NCI-H345 (cell line): ENCODE measurements at places on chromosomes 3 and 15.

GRCh38 chr3:20140881-20141280, 45.1 kb downstream of the SGO1 start:
- DNase-seq = no peak

DNA sequence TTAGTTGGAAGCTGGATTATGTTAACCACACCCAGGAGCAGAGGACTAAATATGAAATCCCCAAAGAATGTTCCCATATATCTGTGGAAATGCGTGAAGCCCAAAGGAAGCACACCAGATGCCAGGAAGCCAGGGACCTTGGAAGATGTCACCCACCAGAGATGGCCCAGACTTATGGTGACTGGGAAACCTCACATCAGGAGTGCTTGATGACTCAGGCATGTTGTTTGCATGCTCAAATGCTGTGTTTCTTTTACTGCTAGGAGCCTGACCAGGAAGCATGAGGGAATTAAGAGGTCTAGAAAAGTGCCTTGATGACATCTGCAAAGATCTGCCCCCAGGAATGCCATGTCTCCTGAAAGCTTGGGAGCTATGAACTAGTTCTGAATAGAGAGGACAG, 109.0 kb upstream of the SLC2A2 start:
- DNase-seq = no peak

DNA sequence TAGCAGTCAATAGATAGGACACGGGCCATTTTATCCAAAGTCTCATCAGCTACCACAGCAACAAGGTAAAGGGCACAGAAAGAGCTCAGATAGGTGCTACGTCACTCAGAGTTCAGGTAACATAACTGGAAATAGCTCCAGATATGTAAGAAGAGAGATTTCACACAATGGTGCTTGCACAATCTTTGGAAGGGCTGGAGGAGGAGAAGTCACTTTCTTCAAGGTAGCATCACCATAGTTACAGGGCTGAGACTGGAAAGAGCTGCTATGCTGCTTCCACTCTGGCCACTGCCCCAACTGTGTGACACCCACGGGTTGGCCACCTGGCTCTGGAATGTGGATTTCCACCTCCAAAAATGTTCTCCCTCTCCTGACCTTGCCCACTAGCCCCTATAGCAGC, 448.8 kb upstream of the THBS1 start:
- DNase-seq = no peak

GRCh38 chr15:99322643-99323405, 71.5 kb downstream of the LRRC28 start:
- no peak for DNase-seq

GRCh38 chr15:65634356-65634755, 12.6 kb downstream of the SLC24A1 start:
- no peak for DNase-seq

GRCh38 chr3:124352149-124352539, 360.2 kb upstream of the ROPN1 start:
- no peak for DNase-seq

- no peak for DNase-seq
Observed at GRCh38 chr3:99366663-99367429, 271.5 kb upstream of the COL8A1 start.

- DNase-seq = no peak
Observed at GRCh38 chr3:38468765-38469164, 15.1 kb downstream of the ACVR2B start.
